Omental fat pad (tissue), 4 donors: ENCODE measurements at places on chromosomes 13 and 19. TPM values are rescaled to one million over a fixed set of nuclear protein-coding genes. Genes with fewer than 3 reads are reported as not detected.

TMEM59L gene
- total RNA-seq, result 0.28 TPM

OR7C1 gene
- not detected for total RNA-seq

FFAR1 gene
- total RNA-seq, result not detected

ZNF813 gene
- 11.0 TPM for total RNA-seq

KLK1 gene
- 1.3 TPM for total RNA-seq

RNF17 gene
- total RNA-seq, result not detected

CRLF1 gene
- total RNA-seq, result 6.3 TPM

KLK3 gene
- total RNA-seq, result not detected

DNA sequence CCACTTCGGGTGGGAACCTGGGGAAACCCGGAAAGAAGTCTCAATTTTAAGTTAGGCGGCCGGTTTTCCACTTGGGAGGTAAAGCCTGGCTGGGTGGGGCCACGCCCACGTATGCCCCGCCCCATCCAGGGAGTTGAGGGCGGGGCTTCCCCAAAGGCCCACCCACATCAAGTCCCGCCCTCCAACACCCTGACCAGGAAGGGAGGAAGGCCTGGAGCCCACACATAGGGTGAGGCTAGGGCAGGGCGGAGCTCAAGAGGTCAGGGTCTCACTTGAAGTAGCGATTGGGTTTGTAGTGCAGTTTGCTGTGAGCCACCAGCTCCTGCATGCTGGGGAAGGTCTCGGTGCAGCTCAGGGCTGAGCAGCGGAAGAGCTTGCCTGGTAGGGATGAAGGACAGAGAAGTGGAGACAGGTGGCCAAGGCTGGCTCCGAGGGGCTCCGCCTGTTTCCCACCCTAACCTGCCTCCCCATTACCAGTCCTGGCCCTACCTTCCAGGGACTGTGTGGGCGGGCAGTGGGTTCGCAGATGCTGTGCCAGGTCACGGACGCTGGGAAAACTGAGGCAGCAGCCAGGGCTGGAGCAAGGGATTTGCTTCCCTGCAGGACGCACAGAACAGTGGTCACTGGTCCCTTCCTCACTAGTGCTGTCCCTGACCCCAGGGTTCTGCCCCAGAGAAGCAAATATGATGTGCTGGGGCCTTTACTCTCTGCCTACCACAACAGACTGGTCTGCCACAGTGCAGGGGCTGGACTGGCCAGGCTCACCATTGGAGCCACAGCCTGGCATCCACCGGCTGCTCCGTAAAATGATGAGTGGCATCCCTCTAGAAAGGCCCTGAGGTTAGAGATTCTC, 1.6 kb downstream of the ZNF414 start:
- no peak for DNase-seq

DNA sequence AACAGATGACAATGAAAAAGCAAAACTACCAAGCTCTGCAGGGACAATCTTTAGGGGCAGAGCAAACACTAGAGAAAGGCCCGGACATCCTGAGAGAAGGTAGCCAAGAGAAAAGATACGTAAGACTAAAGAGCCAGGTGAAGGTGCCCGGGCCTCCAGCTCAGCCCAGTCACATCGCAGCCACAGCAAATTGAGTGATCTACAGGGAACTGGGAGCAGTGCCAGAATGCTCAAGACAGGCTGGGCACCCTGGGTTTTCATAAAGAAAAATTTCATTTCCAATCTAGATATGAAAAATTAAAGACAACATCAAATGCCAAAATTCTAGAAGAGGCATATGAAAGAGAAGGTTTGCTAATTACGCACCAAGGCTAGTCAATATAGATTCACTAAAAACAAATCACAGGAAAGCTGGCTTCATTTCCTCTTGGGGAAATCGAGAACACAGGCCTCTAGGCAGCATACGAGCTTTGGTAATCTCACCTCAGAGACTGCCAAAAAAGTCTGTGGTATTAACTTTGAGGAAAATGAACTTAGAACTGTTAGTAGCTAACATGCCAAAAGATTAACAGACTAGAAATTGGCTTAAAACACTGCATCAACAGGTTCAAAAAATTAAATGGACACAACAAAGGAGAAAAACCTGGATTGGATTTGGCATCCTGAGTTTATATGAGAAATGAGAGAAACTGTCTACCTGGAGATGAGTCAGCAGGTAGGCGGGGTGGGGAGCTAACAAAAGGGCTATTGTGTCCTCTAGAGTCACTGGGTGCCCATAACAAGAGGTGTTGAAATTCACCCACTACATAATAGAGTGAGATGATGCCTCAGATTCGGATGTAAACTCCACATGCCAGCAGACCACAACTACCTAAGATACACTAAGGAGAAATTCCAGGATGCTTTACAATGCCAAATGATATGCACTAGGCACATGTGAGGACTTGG, 6.6 kb downstream of the ANKRD10 start:
- no peak for DNase-seq

DNA sequence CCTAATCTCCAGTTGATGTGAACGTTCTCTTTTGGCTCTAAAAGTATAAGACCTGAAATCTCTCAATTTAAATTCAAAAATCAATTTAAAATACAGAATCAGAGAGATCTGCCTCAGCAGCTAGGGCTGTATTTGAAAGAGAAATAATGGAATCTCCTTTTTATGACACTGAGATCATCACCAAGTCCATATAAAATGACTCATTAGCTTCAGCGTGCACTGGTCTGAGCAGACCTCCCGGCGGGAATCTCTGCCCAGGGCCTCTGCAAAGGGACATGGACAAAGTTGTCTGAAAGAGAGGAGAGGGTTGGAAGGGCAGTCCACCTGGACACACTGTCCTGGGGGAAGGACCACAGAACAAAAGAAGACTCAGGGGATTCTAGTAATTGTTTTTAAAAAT, 855.6 kb downstream of the EFNB2 start:
- DNase-seq, result no peak

DNA sequence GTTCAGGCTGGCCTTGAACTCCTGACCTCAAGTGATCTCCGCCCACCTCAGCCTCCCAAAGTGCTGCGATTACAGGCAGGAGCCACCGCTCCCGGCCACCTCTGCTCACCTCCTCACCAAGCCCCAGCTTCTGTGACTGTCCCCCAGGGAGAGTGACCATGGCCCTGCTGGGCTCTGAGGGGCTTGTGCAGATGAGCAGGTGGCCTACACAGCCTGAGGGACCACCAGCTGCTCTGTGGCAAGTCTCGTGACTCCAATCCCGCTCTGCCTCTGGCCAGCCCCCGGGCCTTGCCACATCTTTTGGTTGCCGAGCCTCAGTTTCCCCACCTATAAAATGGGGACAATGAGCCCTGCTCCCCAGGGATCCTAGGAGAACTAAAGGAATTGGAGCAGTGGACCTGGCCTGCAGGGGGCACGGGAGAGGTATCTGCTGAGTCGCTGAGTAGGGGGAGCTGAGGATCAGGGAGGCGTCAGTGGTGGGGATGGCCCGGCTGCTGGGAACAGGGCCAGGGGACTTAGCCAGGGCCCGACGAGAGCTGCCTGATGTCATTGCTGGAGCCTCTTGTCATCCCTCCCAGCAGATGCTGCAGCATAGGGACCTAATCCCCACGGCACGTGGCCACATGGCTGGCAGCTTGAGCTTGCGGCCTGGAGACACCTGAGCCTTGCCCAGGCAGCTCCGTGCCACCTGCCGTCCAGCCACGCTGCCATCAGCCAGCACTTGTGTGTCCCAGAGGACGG, 74.7 kb downstream of the GADD45B start:
- DNase-seq, result no peak

- DNase-seq, result no peak
Observed at GRCh38 chr19:912181-913079, 589 bp downstream of the R3HDM4 start.

DNA sequence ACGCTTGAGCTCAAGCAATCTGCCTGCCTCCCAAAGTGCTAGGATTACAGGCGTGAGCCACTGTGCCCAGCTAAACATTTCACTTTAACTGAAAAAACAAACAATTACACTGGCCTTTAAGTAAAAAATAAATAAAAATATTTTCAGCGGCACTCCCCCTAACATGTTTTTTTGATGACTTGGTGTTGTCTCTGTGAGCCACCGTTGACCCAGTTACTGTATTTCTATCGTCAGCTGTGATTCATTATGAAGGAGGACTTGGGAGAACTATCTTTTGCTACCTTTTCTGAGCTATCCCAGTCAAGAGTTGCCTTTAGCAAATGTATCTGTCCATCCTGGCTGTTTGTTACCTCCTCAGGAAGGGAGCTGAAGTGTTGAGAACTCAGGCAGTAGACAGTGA, 18.5 kb upstream of the C19orf33 start:
- no peak for DNase-seq

DNA sequence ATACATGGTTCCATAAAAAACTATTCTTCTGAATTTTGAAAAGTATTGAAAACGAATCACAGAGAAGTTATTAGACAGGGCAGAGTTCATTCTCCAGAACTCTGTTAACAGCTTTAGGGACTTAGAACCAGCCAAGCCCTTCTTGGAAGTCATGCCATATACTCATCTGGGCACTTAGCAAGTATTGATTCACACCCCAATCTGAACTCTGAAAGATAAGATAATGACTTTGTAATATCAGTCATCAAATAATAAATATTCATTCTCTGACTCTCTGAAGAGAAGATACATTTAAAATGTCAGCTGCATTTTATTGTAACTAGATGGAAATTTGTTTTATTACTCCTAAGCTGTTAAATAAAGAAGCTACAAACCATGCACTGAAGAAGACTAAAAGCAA, 43.8 kb upstream of the ITM2B start:
- DNase-seq, result no peak

DNA sequence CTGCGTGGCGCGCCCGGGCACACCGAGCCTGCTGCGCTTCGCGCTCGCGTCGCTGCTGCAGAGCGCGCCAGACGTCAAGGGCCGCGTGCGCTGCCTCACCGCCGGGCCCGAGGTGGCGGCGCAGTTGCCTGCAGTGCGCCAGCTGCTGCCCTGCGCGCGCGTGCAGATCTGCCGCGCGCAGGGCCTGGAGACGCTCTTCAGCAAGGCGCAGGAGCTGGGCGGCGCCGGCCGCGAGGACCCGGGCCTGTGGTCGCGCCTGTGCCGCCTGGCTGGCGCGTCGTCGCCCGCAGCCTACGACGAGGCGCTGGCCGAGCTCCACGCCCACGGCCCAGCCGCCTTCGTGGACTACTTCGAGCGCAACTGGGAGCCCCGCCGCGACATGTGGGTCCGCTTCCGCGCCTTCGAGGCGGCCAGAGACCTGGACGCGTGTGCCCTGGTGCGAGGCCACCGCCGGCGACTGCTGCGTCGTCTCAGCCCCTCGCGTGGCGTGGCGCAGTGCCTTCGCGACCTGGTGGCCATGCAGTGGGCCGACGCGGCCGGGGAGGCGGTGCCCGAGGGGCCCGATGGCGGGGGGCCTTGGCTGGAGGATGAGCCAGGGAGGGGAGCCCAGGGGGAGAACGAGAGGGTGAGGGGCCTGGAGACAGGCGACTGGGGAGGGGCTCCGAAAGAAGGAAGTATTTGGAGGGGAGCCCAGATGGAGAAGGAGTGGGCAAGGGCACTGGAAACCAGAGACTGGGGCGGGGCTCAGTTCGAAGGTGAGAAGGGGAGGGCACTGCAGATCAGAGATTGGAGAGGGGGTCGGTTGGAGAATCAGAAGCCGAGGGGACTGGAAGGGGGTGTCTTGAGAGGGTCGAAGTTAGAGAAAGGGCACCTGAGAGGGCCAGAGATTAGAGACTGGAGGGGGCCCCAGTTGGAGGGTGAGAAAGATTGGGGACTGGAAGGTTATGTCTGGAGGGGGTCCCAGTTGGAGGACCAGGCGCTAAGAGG, 24.7 kb downstream of the ZSWIM9 start:
- DNase-seq, result no peak

- no peak for DNase-seq
Observed at GRCh38 chr13:75299913-75300862, 181.8 kb downstream of the TBC1D4 start.

- no peak for DNase-seq
Observed at GRCh38 chr19:1955171-1956121, 14.5 kb downstream of the CSNK1G2 start.

- no peak for DNase-seq
Observed at GRCh38 chr13:75661443-75661842, 25.3 kb downstream of the LMO7 start.

DNA sequence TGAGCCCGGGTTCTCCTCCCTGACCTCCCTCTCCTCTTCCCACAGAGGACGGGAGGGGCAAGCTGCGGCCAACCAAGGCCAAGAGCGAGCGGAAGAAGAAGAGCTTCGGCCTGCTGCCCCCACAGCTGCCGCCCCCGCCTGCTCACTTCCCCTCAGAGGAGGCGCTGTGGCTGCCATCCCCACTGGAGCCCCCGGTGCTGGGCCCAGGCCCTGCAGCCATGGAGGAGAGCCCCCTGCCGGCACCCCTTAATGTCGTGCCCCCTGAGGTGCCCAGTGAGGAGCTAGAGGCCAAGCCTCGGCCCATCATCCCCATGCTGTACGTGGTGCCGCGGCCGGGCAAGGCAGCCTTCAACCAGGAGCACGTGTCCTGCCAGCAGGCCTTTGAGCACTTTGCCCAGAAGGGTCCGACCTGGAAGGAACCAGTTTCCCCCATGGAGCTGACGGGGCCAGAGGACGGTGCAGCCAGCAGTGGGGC, 162.2 kb downstream of the KDM4B start:
- no peak for DNase-seq

- DNase-seq, result no peak
Observed at GRCh38 chr13:40787062-40787461, 2.3 kb upstream of the SLC25A15 start.

DNA sequence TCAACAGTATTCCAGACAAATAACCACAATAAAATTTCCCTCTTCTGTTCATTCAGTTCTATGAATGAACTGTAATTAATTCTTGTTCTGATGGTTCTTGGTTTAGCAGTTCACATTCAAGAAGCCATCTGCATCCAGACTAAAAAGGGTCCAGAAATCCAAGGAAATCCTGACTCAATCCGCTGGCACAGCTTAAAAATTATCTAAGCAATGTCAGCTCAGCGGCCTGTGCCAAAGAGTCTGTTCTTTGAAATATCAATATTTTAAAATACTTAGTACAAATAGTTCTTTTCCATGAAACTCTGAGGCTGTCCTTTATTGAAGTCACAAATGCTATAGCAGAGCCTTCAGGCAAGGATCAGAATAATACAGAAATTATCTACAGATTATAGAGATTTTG, 57.2 kb downstream of the DHRS12 start:
- DNase-seq, result no peak

DNA sequence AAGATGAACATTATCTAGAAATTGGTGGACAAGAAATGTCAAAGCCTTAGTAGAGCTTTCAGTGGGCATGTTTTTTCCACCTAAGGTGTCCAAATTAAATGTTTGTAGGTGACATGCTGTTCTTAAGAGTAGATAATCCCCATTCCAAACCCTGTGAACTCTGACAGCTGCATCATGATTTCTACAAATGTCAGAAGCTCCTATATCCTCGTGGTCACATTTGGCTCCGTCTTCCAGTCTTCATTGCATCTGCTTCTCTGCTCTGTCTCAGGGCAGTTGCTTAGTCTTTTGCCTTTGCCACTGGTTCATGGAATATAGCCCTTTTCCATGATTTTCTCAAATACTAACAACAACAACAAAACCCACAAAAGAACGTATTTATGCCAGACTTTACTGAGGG, 234.5 kb downstream of the DLEU7 start:
- no peak for DNase-seq

- no peak for DNase-seq
Observed at GRCh38 chr13:73851104-73851503, 283.1 kb downstream of the KLF12 start.

DNA sequence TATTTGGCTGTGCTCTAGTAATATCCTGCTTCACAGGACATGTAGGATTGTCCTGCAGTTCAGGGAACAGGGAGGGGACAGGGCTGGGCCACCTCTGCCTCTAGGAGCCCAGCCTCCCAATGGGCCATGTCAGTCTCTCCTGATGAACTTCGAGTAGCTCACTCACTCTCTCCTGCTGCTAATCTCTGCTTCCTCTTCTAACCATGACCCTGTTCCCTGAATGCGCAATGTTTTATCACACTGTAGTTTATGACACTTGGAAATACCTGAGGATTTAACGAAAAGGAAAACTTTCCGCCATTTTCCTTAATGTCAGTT, 9.2 kb downstream of the PARP4 start:
- no peak for DNase-seq
